Amygdala (tissue), 56 donors: ENCODE measurements at places on chromosomes 12 and 14.

DNA sequence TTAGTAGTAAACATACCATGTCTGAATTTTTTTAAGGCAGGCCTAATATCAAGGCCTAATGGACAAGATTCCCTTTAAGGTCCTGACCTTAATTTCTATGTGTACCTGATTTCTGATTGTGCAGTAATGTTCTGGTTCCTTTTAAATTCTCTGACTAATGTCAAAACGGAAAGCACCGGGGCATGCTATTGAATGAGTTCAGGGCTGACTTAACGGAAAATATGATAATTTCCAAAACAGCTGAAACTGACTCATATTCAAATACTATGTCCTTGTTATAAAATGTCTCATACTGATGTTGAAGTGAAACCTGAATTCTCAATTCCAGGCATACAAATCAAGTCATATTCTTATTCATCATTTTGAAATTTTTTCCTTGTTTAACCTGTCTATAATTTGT, 6.7 kb downstream of the TAS2R43 start:
- DNase-seq: no peak

DNA sequence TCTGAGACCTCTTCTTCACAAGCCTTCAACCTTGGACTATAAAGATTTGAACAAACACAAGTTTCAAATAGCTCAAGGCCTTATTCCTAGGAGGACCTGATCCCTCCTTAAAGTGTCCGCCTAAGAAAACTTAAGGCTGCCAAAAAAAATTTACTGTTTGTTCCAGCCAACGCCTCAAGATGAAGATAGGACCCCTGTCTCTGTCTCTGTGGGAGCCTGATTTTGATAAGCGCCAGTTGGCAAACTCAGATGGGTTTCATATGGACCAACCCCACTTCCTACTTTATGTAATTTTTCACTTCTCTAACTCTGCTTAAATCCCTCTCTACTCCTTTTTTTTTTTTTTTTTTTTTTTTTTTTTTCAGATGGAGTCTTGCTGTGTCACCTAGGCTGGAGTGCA, 11.0 kb downstream of the FKBP3 start:
- no peak for DNase-seq

DNA sequence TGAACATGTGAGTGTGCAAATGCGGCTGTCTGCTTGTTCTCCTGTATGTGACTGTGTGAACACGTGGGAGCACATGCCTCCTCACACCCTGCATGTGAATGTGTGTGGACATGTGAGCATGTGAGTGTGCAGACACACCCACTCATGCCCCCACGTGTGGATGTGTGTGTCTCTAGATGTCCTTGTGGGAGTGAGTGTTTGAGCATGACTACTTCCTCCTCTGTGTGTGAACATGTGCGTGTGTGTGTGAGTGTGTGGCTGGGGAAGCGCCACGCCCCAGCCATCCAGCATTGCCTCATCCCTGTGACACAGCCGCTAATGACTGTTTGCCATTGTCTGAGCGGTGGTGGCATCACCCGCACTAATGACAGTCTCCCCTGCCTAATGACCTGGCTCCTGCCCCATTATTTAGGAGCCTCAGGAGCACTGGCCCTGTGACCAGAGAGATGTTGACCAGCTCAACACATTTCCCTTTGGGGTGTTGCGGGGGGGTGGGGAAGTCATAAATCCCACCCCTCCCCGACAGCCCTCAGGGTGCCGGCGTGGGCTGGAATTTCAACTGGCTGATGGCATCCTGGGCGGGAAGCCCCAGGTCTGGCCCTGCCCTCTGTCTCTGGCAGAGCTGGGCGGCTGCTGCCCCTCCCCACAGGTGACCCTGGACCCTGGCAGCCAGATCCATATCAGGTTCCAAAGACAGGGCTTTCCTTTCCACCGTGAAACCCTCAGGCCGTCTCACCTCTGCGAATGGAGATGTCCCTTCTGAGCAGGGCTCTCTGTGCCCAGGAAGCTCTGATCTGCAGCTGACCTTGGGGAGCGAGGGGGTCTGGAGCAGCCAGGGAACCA, 11.5 kb upstream of the KRT80 start:
- DNase-seq: peak; percentile 73

DNA sequence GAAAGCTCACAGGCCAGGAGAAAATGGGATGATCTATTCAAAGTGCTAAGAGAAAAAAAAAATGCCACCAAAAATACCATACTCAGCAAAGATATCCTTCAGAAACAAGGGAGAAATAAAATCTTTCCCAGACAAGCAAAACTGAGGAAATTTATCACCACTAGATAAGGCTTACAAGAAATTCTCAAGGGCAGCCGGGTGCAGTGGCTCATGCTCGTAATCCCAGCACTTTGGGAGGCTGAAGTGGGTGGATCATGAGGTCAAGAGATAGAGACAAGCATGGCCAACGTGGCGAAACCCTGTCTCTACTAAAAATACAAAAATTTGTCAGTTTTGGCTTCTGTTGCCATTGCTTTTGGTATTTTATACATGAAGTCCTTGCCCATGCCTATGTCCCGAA, 48.2 kb downstream of the CRY1 start:
- no peak for DNase-seq

GRCh38 chr12:116520801-116521471, 38.2 kb upstream of the MAP1LC3B2 start:
- DNase-seq: no peak

GRCh38 chr14:49857427-49858003, 4.9 kb upstream of the NEMF start:
- DNase-seq: no peak

DNA sequence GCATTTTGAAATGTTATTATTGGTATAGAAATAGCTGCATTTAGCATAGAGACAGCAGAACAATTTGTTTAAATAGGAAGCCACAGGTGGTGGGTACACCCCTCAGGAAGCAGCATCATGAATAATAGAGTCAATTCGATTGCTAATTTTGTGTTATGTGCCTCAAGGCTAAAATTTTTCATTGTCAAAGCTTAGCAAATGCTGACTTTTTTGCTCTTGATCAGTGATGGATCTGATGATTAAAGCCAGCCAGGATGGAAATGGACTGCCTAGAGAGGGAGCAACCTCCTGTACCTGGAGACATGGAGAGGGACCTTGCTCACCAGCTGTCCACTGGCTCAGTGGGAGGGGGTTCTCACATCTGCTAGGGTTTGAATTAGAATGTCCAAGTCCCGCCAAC, 4.5 kb upstream of the KRT8 start:
- no peak for DNase-seq

DNA sequence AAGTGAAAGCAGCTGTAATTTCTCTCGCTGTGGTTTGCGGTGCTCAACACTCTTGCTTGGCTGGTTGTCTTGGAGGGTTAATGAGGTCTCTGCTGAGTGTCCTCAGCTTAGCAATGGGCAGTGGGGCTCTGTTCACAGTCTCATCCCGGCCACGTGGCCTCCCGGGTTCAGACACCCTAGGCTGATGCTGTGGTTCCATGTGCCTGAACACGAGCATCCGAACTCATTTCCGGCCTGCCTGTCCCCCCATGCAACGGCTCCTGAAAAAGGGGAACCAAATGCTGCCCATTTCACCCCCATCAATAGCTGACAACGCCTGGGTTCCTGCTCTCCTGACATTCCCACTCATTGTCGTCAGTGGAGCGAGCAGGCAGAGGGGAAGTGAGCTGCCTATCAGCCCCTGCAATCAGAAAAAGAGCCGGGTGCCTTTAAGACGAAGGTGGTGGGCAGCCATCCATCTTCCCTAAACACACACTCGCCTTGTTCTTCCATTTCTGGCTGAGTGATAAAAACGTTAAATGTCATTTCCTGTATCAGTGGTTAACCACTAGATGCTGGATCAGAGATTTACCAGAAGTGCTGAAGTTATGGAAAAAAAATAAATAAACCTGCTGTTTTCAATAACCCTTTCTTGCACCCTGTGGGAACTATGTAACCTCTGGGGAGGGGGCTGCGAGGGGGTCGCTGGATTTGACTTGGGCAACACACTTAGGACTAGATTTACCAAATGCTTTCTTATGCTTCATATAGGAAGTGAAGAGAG, 60.3 kb upstream of the BCL2L14 start:
- peak; percentile 10 for DNase-seq

GRCh38 chr14:104723651-104724406, at the start of gene ADSS1:
Gene ADSS1, plus strand, starts transcription at chr14:104724229. Its CDS starts 42 bp downstream, at chr14:104724271.
- peak; percentile 47 for DNase-seq

DNA sequence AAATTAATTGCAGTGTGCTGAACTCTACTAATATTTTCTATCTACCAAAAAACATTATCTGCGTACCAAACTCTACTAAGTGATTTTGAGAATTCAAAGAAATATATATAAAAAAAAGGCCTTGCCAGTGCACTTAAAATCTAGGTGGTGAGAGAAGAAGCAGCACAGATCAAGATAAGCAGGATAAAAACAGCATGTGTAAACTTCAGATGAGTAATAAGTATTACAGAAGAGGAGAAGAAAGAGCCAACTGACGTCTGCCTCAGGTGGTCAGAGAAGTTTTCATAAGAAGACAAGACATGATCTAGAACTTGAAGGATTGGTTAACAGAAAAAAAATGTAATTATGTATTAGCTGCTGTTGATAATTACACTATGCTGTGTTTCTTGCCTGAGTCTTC, 166.4 kb downstream of the DUSP6 start:
- no peak for DNase-seq

DNA sequence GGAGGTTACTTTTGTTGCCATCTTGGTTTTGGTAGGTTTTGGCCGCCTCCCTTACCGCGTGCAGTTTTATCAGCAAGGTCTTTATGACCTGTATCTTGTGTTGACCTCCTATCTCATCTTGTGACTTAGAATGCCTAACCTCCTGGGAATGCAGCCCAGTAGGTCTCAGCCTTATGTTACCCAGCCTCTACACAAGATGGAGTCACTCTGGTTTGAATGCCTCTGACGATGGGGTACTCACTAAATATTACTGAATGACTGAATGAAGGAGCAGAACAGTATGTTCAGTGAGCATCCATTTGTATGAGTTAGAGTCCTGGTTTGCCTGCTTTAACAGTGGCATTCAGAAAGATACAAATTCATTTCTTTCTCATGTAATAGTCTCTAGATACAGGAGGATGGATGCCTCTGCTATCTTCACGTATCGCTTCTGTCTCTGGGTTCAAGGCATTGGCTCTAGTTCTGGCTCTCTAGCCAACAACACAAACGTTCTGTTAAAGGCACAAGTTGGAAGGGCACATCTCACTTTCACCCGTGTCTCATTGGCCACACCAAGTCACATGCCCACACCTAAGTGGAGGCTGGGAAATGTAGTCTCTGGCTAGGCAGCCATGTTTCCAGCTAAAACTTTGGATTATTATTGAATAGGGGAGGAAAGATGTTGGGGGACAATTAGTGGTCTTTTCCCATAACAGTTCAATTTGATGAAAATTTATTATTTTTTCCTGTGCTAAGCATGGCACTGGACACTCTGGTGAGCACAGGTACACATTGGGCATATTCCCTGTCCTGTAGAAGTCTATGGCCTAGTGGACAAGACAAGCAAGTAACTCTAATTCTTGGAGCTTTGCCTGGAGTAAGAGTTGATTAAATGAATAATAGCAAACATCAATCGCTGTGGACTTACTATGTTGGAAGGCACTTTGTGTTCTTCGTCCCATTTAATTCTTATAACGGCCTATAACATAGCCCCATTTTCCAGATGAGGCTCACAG, 75.2 kb upstream of the RPH3A start:
- DNase-seq: no peak

DNA sequence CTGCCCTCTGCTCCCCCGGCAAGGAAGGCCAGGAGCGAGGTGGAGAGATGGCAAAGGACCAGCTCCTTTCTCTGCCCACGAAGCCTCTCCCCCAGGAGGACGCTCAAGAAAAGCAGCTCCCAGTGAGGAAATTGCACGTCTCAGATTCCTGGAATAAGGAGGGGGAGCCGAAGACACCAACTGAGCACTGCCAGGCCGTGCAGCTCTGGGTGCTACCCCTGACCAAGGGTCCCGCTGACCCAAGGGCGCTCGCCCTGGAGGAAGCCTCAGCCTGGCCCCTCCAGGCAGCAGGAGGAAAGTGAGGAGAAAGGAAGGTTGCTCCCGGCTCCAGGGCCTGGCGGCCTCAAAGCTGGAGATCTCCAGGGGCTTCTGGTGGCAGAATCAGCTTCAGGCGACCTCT, 174.1 kb upstream of the SFSWAP start:
- no peak for DNase-seq

GRCh38 chr12:60421741-60422140, 825.9 kb downstream of the SLC16A7 start:
- DNase-seq: no peak

- DNase-seq: no peak
Measured at GRCh38 chr14:81273521-81273920, 52.8 kb upstream of the GTF2A1 start.

DNA sequence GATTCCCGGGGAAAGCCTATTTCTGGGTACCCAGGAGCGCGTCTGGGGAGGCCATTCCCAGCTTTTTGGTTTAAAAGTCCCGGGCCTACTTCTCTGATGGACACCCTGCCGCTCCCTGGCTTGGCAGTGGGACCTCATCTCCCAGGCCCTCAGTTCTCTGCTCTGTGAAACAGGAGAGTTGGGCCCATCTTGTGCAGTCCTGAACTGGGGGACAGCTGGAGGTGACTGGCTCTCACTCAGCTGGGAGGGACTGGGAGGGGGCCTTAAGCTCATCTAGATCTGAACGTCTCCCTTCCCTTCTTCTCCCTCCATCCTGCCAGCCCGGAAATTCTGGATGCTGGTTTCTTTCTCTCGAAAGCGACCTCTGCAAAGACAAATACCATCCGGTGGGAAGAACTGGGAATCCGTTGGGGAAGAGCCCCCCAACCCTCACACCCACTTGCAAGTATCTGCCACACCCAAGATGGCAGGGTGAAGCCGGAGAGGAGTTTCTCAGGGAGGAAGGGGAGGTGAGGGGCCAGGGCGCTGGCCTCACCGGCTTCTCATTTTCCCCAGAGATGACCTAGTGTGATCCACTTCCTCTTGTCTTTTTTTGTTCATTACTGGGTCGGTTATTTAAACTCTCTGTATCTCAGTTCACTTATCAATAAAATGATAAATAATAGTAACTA, 1.4 kb downstream of the RIN3 start:
- DNase-seq: no peak

DNA sequence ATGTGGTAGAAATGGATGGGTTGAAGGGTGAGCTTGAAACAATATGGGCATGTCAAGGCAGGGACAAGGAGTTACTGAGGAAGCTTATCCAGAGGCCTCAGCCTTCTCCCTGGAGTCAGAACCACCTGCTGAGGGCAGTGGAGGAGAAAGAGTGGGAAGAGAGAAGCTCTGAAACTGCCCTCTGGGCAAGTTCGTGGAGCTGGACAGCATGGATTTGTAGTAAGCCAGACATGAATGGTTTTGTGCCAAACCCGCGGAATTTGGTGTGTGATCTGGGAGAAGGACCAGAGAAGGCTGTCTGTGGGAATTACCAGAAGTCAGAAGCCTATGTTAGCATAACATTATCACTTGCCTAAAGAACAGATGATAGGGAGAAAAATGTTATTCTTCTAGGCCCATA, 164.8 kb downstream of the SLC41A2 start:
- no peak for DNase-seq

DNA sequence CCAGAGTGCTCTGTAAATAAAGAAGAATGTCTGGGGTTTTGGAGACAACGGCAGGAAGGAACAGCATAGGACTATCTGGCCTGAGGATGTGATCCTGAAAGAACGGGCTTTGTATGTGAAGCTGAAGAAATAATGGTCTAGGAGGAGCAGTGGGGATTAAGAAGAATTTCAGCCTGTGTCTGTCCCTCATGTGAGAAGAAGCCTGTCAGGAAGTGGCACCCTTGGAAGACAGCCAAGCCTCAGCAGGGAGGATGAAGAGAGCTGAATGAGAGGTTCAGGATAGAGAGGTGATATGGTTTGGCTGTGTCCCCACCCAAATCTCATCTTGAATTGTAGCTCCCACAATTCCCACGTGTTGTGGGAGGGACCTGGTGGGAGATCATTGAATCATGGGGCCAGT, 56.9 kb upstream of the TCL1A start:
- no peak for DNase-seq
